ENCODE measurements at places on chromosomes 5 and 9. TPM values are rescaled to one million over a fixed set of nuclear protein-coding genes. Genes with fewer than 3 reads are reported as not detected.
A peak's percentile ranks its signal among the peaks of the same experiment; 100 is the strongest.

DNA sequence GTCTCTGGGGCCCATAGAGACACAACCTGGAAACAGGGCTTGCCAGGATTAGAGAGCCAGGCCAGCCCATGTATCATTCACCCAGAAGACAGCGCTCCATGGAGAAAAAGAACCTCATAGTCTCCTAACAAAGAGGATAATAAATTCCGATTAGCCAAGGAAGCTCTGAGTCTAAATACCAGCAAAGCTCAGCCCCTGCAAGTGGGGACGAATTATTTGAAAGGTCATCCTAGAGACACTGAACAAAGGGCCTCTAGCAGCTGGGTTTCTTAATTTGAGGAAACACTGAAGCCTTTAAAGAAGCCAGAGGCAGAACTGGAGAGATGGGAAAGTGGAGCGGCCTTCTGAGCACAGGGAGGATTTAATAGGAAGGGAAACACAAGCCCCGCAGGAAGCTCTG is 287.1 kb upstream of the ZNF462 start:
- no peaks in the 10 kb centered on the region for H3K27me3 ChIP-seq
- no peaks in the 10 kb centered on the region for H3K4me1 ChIP-seq
- H3K36me3 ChIP-seq: no peaks in the 10 kb centered on the region
- no peak overlapping the region for H3K4me3 ChIP-seq

DNA sequence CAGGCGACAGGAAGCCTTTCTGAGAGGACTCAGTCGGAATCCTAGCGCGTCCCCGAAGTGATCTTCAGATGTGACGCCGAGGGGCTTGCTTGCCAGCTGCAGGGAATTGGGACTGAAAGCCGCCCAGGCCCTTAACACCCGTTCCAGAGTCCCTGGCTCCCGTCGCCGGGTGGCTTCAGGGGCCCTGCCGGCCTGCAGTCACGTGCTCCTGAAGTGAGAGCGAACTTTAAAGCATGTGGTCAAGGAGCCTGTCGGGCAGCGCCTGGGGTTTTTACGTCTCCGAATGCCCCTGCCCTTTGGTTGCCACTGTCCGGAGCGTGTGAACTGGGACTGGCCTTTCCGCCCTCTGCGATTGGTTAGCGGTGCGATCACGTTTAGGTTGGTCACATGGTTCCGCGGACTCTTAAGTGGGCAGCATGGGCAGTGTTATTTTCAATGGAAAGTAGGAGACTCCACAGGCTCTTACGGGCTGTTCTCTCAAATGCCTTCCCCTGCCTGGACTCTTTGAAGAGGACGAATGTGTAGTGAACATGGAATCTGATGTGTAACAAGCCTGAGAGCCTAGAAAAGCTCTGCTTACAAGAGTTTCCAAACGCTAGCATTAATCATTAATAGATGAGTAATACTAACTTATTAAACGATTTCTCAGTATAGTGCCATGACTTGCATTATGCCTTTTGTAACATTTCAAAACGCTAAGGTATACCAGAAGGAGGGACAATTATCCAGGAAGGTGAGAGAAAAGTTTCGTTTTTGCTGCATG is 1.9 kb downstream of the VLDLR start:
- H3K4me1 ChIP-seq: peaks cover 14% of the 10 kb centered on the region
- no peak for DNase-seq
- peak overlapping the region; percentile 85 for H3K4me3 ChIP-seq

GRCh38 chr9:134600371-134600770 is 41.2 kb upstream of the COL5A1 start:
- no peak overlapping the region for H3K27ac ChIP-seq
- no peak for DNase-seq
- no peaks in the 10 kb centered on the region for H3K27me3 ChIP-seq
- no peak overlapping the region for H3K4me3 ChIP-seq
- no peaks in the 10 kb centered on the region for H3K4me1 ChIP-seq

- no peak overlapping the region for H3K27ac ChIP-seq
- peaks cover 8% of the 10 kb centered on the region for H3K36me3 ChIP-seq
- H3K4me3 ChIP-seq: no peak overlapping the region
- peaks cover 2% of the 10 kb centered on the region for H3K27me3 ChIP-seq
- peaks cover 8% of the 10 kb centered on the region for H3K4me1 ChIP-seq
Observed at GRCh38 chr5:102815540-102816332, 60.6 kb downstream of the PAM start.

- peak overlapping the region; percentile 88 for H3K27ac ChIP-seq
- no peaks in the 10 kb centered on the region for H3K27me3 ChIP-seq
- no peak for DNase-seq
Observed at GRCh38 chr5:131381777-131382176, 117.9 kb downstream of the CDC42SE2 start.

DNA sequence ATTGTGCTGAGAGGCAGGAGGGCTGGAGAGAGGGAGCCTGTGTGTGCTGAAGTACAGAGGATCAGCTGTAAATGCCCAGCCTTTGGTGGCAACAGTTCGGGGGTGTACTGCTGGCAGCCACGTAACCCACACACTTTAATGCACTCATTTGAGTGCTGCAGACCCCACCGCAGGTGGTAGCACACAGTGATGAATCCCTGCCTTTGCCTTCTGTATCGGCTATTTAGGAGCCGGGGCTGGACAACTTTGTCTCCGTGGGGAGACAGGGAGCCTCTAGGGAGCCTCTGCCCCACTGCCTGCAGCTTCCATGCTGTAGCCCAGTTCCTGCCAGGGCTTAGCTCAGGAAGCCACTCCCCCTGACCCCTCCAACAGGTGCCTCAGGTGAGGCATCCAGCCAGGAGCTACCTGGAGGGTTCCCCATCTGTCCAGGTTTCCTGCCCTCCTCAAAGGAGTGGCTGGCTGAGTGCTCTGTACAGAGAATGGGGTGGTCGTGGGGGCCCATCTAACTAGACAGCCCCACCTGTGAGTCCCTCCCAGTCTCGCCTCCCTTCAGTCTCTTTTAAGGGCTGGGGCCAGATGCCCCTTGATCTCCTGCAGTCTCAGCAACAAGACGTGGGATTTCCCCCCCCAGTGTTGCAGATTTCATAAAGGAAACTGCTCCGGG is 44.5 kb downstream of the SECISBP2 start:
- DNase-seq: no peak
- H3K27me3 ChIP-seq: no peaks in the 10 kb centered on the region
- H3K36me3 ChIP-seq: peaks cover 25% of the 10 kb centered on the region
- peaks cover 13% of the 10 kb centered on the region for H3K4me1 ChIP-seq
- no peak overlapping the region for H3K4me3 ChIP-seq
- no peak overlapping the region for H3K27ac ChIP-seq

DNA sequence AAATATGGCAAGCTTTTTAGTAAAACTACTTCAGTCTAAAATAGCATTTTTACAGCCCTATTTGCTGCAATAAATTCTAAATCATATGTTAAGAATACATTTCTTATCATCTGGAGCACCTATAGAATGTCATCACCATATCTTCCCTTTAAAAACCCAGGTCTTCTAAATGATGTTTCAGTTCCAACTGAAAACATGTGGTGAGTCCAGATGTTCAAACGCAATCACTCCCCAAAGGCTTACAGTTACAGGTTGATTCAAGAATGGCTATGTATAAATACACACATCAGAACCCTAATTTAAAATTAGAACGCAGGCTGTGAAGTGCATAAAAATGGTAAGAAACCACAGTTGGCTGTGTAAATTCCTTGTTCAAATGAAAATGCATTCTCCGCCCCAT is 796.3 kb downstream of the MAT2B start:
- no peaks in the 10 kb centered on the region for H3K4me1 ChIP-seq
- H3K27ac ChIP-seq: no peak overlapping the region
- no peak overlapping the region for H3K4me3 ChIP-seq
- DNase-seq: no peak
- no peaks in the 10 kb centered on the region for H3K27me3 ChIP-seq

DNA sequence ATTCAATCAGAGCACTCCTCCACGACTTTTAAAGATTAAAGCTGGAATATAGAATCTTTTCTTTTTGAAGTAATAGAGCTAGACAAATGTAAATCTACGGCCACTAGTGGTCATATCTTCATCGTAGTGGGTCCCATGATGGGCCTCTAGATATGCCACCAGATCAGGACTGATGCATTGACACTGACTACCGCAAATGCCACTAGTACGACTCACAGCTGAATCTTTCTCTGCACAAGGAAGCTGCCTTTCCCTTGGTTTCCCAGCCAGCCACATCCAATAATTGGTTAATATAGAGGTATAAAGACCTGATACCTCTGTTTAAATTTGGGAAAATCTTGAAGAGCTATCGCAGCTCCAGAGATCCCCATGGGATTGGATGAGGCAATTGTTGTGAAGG is 37.8 kb upstream of the ADRB2 start:
- no peak for DNase-seq
- peaks cover 21% of the 10 kb centered on the region for H3K27me3 ChIP-seq
- peaks cover 3% of the 10 kb centered on the region for H3K36me3 ChIP-seq
- no peak overlapping the region for H3K4me3 ChIP-seq
- H3K27ac ChIP-seq: no peak overlapping the region

DNA sequence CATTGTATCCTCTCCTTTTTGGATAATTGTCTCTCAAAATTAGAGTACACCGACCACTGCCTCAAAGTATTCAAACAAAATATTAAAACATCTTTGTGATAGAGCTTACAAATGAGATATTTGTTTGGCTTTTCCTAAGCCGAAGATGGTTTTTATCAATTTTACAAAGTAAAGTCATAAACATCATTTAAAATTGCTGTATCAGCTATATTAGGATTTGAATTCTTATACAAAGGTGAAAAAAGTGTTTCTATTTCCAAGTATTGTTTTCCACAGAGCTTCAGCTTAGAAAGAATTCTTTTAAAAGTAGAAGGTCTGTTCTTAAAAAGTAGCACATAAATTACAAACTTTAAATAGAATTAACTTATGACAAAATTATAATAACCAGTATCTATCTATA is 116.6 kb upstream of the IFNE start:
- H3K4me1 ChIP-seq: peaks cover 1% of the 10 kb centered on the region
- no peak for DNase-seq
- H3K36me3 ChIP-seq: no peaks in the 10 kb centered on the region
- no peaks in the 10 kb centered on the region for H3K27me3 ChIP-seq

DNA sequence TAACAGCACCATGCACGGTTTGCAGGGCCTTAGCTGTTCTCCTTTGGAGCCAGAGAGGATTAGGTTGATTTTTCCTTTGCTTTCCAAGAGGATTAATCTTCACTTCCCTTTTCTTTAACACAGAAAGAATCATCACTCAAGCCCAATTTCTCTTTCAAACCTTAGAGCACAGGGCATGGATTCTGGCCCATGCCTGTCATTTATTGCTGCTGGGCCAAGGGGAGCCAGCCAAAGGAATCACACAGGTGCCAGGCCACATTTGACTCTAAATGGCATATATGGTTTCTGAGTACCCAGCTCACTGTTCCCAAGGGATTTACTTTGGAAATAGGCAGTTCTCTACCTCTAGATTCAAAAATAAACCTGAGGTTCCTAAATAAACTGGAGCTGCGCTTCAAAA is 58.3 kb downstream of the FBXL7 start:
- no peaks in the 10 kb centered on the region for H3K27me3 ChIP-seq
- no peak overlapping the region for H3K27ac ChIP-seq
- H3K36me3 ChIP-seq: no peaks in the 10 kb centered on the region
- DNase-seq: no peak
- no peak overlapping the region for H3K4me3 ChIP-seq

- no peak overlapping the region for H3K27ac ChIP-seq
- H3K4me3 ChIP-seq: no peak overlapping the region
- no peak for DNase-seq
- H3K36me3 ChIP-seq: no peaks in the 10 kb centered on the region
- no peaks in the 10 kb centered on the region for H3K4me1 ChIP-seq
Observed at GRCh38 chr5:62017092-62017491, 288.9 kb upstream of the KIF2A start.

GRCh38 chr5:65835191-65835590 is 91.2 kb upstream of the ERBIN start:
- peaks cover 2% of the 10 kb centered on the region for H3K27me3 ChIP-seq
- no peak for DNase-seq
- H3K4me3 ChIP-seq: no peak overlapping the region
- peaks cover 4% of the 10 kb centered on the region for H3K36me3 ChIP-seq

- H3K4me1 ChIP-seq: peaks cover 22% of the 10 kb centered on the region
- H3K27me3 ChIP-seq: peaks cover 18% of the 10 kb centered on the region
- no peak overlapping the region for H3K4me3 ChIP-seq
Observed at GRCh38 chr9:129256959-129257713, 79.1 kb upstream of the IER5L start.

GRCh38 chr9:14127656-14128055 is 186.3 kb downstream of the NFIB start:
- no peaks in the 10 kb centered on the region for H3K27me3 ChIP-seq
- no peak for DNase-seq
- H3K4me1 ChIP-seq: no peaks in the 10 kb centered on the region
- H3K27ac ChIP-seq: no peak overlapping the region
- H3K36me3 ChIP-seq: no peaks in the 10 kb centered on the region

GRCh38 chr5:80302636-80303035 is 17.2 kb upstream of the SPZ1 start:
- H3K4me3 ChIP-seq: no peak overlapping the region
- no peaks in the 10 kb centered on the region for H3K36me3 ChIP-seq
- no peak for DNase-seq
- H3K27me3 ChIP-seq: peaks cover 2% of the 10 kb centered on the region

GRCh38 chr5:135436951-135437418 is 10.2 kb downstream of the DCANP1 start:
- H3K27ac ChIP-seq: no peak overlapping the region
- peaks cover 27% of the 10 kb centered on the region for H3K27me3 ChIP-seq
- no peak for DNase-seq
- H3K4me1 ChIP-seq: peaks cover 5% of the 10 kb centered on the region

ANKRD34B gene
- not detected for total RNA-seq

CARD9 gene
- 0.61 TPM for total RNA-seq

FOXD4L3 gene
- not detected for total RNA-seq

CDKN2B-AS1 gene
- total RNA-seq: 3.7 TPM

TEX48 gene
- not detected for total RNA-seq

GLT6D1 gene
- not detected for total RNA-seq

PDZD2 gene
- 0.14 TPM for total RNA-seq

TOR1B gene
- total RNA-seq: 28.6 TPM

All from activated naive CD8-positive, alpha-beta T cell treated with anti-CD3 and anti-CD28 coated beads, Interleukin-2, amount 10 ng/mL, durations not matched to agents 7 days and 5 days (primary cell).